MCF 10A (cell line): ENCODE measurements at places on chromosomes 2 and 18.

DNA sequence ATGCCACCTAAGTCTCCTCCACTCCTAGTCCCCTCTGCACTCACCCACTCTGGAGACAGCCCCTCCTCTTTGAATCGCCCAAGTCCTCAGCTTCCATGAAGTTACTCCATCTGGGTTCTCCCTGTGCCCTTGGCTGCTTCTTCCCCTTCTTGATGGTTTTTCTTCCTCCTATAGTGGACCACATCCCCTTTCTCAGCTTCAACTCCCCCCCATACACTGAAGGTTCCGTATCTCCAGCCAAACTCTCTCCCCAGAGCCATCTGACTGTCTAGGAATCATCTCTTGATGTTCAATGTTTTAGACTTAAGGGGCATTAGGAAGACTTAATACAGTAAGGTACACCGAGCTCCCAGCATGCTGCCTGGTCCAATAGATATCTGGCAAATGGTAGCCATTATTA is 39.6 kb downstream of the EMX1 start:
- no peak for DNase-seq

DNA sequence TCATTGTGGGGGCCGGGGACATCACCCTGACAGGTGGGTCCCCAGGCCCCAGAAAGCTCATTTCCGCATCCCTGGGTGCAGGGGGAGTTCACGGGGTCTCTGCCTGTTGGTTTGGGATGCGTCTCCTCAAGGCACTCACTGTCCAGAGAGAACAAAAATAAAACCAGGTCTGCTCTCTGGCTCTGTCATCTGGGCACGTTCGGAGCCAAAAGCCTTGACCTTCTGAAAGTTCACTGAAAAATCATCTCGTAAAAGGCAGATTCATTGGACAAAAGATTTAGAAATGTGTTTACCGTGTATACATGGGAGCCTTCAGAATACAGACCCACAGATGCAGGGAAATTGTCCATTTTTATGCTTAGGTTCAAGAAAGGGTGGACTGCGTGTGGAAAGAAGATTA is 26.6 kb downstream of the MLPH start:
- no peak for DNase-seq

DNA sequence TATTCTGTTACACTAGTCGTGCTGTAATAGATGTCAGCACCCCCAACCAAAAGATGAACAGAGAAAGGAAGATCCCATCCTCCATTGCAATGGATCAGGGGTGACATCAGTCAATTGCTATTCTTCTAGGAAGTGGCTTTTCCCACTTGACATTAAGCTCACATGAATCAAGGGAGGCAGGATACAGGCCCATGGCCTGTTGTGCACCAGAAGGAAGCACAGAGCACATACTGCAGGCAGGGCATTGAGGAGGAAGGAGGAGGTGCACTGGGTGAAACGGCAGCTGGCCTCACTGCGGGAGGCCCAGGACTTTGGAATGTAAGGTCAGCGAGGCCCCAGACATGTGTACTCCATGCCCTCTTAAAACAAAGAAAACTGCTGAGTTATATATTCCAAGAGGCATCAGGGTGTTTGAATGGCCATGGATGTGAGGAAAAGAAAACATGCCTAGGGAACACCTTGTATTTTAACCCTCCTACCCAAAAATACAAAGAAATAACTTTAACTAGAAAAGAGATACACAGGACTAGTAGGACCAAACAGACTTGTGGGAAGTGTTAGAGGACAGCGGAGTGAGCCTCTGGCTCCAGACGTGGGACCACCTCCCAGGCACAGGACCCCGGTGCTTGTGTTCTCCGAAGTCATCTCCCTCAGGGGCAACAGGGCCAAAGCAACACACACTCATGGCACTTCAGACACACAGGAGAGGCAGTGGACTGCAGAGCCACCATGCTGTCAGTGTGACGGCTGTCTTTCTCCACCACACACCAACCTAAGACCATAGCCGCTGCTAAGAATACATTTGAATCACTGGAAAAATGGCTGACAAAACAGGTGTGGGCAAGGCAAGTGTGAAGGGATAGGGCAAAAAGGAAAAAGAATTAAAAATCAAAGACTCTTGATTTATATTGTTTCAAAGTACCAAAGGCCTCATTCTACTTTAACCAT is 51.4 kb upstream of the RIOK3 start:
- DNase-seq, result peak; percentile 26

- peak; percentile 42 for DNase-seq
Measured at GRCh38 chr2:169046440-169047151, 15.5 kb upstream of the ABCB11 start.

DNA sequence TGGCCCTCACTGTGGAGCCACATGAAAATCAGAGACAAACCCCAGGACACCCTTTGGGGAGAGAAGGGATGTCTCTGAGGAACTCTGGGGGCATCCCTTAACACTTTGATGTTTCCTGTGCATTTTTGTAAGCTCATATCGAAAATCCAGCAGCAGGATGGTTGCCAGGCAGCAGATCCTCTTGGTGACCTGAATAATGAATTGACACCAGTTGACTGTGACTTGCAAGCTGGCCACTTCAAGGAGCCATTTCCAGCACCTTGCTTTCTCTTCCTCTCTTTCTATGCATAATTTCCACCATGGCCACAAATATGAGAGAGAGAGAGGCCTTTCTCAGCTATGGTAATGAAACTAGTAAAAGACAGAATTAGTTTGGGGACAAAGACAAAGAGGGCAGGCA is 91.7 kb downstream of the NRP2 start:
- DNase-seq, result no peak

- DNase-seq, result no peak
Measured at GRCh38 chr2:123696799-123697410, 328.2 kb upstream of the CNTNAP5 start.

DNA sequence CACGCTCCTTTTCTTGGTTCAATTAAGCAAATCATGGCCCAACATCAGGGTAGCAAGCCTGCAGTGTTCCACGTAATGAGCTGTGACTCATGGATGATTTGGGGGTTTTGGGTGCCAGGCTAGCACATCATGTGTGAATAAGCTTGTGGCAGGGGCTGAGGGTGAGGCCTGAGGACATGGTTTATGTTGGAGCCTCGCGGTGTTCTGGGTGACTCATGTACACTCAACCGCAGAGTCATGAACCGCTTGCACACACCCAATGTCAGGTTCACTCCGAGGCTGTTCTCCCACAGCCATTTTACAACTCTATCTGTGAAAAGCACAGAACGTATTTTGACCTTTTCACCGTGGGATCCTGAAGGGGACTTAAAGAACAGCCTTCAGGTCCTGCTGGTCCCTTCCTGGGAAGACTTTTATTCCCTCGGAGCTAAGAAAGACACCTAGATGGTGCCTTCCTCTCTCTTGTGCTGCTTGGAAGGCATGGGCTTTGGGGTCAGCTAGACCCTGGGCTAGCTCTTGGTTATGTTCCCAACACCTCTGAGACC is 139.9 kb upstream of the ZEB2 start:
- peak; percentile 100 for DNase-seq

- DNase-seq, result no peak
Measured at GRCh38 chr2:96264656-96265348, 995 bp downstream of the TMEM127 start.

GRCh38 chr2:102033031-102033749 is 41.4 kb downstream of the IL1R2 start:
- peak; percentile 77 for DNase-seq

- no peak for DNase-seq
Measured at GRCh38 chr2:6977786-6978185, 60.6 kb downstream of the RNF144A start.

DNA sequence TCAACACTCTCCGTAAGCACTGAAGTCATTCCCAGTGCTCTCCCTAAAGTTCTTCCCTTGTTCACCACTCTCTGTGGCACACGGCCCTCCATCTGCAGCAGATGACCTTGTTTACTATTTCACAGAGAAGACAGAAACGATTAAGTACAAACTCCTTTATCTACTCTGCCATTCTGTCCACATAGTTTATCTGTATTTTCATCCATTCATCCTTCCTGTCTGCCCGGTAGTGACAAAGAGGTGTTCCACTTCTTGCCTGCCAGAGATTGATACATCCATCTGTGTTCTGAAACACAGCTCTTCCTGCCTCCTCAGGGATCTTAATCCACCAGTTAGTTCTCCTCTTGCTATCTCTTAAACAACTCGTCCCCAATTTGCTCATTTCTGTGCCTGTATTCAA is 77.9 kb upstream of the CD226 start:
- DNase-seq, result no peak

DNA sequence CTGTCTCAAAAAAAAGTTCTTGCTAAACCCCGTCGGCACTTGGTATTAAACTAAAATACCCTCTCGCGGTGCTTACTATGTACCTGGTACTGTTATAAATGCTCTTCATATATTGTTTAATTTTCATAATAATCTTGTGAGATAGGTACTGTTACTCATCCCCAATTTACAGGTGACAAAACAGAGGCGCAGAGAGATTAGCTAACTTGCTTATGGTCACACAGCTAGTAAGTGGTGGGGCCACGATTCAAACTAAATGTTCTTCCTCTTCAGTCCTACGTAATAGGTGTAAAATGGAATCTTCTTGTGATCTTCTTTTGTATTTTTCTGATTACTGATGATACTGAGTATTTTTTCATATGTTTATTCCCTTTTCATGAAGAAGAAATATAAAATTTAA is 51.3 kb downstream of the TET3 start:
- no peak for DNase-seq

DNA sequence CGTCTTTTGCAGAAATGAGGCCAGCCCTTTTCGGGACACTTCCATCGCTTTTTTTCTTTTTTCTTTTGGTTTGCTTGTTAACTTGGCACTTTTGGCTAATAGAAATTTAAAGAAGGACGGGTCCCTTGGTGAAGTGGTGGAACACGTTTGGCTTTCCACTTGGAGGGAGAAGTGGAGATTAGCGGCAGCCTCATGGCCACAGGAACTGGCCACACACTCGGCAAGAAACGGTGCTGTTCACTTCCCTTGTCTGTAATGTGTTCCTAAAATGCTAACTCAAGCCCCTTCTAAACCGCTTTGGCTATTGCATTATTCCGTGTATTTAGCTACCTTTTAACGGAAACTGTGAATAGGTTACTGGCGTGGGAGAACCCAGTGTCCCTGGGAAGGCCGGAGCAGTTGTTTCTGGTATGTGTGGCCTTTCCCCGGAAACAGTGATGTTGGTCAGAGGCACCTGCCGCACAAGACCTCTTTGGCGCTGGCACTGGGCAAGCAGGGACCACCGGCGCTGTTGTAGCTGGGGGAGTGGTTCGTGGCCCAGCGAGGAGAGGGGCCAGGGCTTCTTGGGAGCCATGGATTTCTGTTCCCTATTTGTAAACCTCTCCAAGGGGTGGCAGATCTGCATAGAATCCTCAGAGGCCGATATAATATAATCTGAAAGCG is 981 bp downstream of the RAMP1 start:
- no peak for DNase-seq

DNA sequence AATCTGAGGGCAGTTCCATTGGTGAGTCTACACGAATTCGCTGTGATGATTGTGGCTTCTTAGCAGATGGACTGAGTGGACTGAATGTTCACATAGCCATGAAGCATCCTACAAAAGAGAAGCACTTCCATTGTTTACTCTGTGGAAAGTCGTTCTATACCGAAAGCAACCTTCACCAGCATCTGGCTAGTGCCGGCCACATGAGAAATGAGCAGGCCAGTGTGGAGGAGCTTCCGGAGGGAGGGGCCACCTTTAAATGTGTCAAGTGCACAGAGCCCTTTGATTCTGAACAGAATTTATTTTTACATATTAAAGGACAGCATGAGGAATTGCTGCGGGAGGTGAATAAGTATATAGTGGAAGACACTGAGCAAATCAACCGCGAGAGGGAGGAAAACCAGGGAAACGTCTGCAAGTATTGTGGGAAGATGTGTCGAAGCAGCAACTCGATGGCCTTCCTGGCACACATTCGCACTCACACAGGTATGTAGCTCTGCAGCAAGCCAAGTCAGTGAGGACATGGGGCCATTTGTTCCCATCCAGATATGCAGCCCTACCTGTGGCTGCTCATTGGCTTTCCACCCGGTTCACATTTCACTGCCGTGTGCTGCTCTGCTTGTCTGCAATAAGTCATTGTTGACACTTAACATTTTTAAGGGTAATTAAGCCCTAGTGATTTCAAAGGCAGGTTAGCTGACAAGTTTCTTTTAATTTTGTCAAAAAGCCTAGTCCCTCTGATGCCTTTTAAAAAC is 37.7 kb downstream of the ZNF407 start:
- no peak for DNase-seq

DNA sequence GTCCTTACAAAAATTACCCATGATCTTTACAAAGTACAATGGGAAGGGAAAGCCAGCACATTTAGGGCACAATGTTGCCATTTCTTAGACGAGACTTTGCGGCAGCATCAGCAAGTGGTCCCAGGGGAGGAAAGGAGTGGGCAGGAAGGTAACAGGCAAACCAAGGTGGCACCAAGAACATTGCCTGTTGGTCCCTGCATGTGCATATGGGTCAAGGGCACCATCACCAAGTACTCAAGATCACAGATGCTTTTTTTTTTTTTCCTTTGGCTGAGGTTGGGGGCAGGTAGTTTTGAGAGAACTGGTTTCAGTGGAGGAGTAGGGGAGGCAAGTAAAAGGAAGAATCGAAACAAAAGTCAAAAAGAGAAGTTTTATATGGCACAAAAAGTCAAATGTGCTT is 752 bp upstream of the CYTIP start:
- DNase-seq, result no peak

GRCh38 chr2:107529146-107529545 is 297.5 kb upstream of the RGPD4 start:
- DNase-seq, result no peak

GRCh38 chr2:115292742-115293141 is 850.3 kb downstream of the DPP10 start:
- no peak for DNase-seq

GRCh38 chr2:96824079-96824870 is 8.2 kb downstream of the CNNM3 start:
- no peak for DNase-seq

- no peak for DNase-seq
Measured at GRCh38 chr18:61474341-61474740, 141.1 kb downstream of the CDH20 start.
